ENCODE measurements at places on chromosomes 4 and X.

DNA sequence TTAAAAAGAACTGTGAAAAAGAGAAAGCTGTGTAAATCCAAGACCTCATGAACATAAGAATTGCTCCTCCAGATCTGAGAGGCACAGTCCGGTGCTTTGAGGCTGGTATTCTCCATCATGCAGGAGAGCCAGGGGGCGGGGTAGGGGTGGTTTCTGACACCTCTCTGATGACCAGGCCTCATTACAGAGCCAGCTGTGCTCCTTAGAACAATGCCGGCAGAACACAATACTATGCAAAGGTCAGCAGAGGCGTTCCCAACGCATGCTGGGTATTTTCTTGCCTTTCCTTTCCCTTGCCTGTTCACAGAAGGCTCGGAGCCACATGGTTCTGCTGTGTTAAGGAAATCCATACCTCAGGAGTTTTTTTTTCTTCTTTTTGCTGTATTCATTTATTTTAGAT is 91.2 kb upstream of the SOD3 start:
- DNase-seq, result no peak

DNA sequence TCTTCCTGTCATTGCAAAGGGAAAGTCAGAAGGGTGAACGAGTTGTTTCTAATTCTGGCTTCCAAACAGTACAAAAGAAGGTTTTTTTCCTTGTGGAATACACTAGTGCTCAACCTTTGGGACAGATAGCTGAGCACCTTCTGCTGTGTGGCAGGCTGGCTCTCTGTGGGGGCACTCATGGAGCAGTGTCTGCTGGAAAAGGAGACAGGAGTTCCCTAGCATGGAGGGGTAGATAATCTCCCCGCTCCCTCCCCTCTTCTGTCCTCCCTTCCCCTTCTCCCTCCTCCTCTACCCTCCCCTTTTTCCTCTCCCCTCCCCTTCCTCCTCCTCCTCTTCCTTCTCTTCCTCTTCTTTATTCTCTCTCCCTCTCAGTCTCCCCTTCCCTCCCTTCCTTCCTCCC is 62.4 kb upstream of the MTM1 start:
- DNase-seq, result no peak

DNA sequence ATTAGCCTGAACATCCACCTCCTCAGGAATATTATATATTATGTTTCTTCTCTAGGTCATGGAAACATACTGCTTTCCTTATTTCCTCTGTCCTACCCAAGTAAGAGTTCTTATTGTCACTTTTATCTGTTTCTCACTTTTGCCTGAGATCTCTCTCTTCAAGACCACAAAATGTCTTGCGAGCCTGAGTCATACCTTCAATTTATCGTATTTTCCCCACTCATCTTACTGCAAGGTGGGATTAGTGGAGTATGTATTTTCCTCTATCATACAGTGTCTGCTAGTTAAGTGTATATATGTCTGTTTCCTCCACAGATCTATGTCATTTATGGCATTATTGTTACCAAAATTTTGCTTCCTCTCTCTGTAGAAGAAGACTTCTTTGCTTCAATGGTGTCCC is 124.5 kb downstream of the EIF4E start:
- DNase-seq, result no peak

- DNase-seq, result no peak
Measured at GRCh38 chrX:39757971-39758370, 339.8 kb downstream of the BCOR start.

DNA sequence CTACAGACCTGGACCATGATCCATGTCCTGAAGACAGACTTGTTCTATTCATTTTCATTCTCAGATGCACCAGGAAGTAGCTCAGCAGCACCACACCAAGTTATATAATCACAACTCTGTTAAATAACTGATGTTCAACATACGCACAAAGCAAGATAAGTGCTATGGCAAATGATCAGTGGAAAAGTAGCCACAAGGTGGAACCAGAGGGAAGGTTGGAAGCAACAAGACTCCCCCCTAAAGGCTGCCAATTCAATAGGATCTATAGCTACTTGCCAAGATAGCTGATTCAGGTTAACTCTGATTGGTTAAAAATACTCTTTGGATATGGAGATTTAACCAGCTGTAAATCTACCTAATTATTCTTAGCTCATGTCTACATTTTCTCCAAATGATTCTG is 23.7 kb upstream of the FAM47B start:
- DNase-seq, result peak; percentile 46

GRCh38 chrX:105821471-105822121 is 743 bp upstream of the NRK start:
- DNase-seq, result no peak

GRCh38 chr4:143345356-143345755 is 8.7 kb downstream of the GAB1 start:
- DNase-seq, result no peak

GRCh38 chrX:16754019-16754418 is 32.2 kb upstream of the TXLNG start:
- no peak for DNase-seq

DNA sequence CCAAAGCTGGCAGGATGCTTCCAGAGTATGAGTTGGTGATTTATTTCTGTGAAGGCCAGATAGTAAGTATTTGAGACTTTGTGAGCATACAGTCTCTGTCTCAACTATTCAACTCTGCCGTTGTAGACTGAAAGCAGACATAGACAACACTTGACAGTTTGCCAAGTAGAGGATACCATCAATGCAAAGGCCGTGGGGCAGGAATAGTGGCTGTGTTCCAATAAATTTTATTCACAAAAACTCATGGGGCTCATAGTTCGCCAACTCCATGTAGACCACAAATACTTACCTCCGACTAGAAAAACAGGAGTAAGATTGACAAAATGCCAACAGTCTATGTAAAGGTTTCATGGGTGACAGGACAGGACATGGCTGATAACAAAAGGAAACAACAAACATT is 3.7 kb upstream of the PIR start:
- no peak for DNase-seq

- DNase-seq, result no peak
Measured at GRCh38 chr4:12186526-12186925, 757.8 kb upstream of the HS3ST1 start.

GRCh38 chrX:13774696-13775095 is 40.1 kb downstream of the OFD1 start:
- DNase-seq, result no peak

DNA sequence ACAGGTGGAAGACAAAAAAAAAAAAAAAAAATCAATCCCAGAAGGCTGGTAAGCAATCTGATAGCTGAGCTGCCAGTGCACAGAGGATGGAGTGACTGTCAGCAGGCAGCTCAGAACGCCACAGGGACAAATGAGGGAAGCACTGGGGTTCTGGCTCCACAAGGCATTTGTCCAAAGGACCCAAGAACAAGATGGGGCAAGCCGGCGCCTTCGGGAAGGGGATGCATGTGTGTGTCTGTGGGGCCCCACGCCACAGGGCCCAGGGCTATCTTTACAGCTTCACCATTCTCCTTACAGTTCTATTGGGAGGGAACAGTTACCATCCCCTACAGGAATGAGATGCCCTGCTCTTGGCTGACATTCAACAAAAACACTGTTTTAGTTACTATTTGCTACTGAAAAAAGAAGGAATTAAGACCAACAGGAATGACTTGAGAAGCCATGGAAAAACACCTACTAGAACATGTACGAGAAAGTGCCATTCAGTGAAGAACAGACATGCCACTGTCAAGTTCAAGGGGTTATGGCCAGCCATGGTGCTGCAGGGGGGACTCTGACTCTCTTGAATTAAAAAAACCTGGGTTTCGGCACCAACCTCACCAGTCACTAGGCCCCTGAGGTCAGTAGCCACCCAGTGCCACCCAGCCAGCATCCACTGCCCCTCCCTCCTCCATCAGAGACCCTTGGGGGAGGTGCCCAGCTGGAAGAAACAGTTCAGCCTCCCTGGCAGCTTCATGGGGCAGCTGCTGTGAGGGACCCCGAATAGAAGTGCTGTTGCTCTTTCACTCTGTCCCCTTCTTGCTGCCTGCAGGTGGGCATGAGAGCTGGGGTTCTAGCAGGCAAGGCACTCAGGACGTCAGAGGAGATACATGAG is 18.5 kb downstream of the WDR1 start:
- no peak for DNase-seq

- DNase-seq, result no peak
Measured at GRCh38 chrX:110419512-110419911, 60.9 kb downstream of the RTL9 start.

- DNase-seq, result no peak
Measured at GRCh38 chr4:158411269-158411668, 110.4 kb upstream of the RXFP1 start.
